NCI-H1092 treated with DMSO at 0.1 percent for 48 hours (cell line): ENCODE measurements at places on chromosomes 2 and 18.

DNA sequence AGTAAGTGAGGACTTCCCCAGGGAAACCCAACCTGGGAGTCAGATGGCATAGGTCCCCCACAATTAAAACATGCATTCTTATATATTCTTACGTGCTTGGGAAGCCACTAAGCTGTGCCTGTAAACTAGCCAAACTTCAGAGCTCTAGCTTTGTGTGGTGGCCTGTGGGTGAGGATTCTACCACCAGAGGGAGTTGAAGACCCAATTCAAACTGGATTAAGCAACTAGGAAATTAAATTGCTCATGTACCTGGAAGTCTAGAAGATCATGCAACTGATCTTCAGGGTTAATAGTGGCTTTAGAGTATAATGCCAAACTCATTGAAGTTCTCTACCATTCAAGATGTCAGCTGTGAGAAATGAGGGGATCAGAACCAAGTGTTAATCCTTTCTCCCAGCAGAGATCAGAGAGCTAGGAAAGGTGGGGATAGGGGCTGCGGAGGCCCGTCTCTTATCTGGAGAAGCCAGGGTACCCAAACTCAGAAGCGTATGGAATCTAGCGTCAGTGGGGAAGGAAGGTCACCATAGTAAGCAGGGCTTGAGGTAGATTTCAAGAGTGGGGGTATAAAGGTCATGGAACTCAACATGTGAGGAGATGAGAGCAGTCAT is 53.2 kb upstream of the CCDC85A start:
- peak; percentile 7 for DNase-seq

GRCh38 chr2:160968183-160968582 is 192.0 kb upstream of the TANK start:
- DNase-seq: no peak

DNA sequence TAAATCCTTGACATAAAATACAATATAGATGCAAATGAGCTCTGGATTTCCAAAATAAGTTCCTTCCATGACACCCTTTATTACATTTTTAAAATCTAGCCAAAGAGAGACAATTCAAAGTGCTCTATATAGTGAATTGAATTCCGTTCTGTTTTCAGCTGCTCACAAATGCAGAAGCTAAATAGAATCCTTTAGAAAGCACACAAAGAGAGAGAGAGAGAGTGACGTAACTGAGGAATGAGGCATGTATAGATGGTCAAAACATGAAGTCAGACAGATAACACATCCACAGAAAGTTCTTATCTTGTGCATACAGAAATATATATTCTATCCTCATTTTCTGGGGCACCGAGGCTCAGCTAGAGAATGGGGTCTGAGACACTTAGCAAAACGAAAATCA is 344.7 kb upstream of the NETO1 start:
- DNase-seq: no peak

GRCh38 chr2:110805894-110806452 is 73.6 kb downstream of the ACOXL start:
- DNase-seq: no peak

DNA sequence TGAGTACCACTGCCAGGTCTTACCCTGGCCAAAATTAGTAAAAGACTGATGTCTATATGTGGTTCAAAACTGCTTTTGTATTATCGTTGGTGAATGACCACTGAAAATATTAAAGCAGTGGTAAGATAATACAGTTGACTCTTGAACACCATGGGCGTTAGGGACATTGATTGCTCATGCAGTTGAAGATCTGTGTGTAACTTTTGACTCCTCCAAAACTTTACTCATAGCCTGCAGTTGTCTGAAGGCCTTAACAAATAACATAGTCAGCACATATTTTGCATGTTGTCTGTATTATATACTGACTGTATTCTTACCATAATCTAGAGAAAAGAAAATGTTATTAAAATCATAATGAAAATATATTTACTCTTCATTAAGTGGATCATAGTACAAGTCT is 5.8 kb upstream of the ANKRD12 start:
- no peak for DNase-seq

- no peak for DNase-seq
These were observed 1523.7 kb upstream of the PIK3C3 start for GRCh38 chr18:40431071-40431985.

DNA sequence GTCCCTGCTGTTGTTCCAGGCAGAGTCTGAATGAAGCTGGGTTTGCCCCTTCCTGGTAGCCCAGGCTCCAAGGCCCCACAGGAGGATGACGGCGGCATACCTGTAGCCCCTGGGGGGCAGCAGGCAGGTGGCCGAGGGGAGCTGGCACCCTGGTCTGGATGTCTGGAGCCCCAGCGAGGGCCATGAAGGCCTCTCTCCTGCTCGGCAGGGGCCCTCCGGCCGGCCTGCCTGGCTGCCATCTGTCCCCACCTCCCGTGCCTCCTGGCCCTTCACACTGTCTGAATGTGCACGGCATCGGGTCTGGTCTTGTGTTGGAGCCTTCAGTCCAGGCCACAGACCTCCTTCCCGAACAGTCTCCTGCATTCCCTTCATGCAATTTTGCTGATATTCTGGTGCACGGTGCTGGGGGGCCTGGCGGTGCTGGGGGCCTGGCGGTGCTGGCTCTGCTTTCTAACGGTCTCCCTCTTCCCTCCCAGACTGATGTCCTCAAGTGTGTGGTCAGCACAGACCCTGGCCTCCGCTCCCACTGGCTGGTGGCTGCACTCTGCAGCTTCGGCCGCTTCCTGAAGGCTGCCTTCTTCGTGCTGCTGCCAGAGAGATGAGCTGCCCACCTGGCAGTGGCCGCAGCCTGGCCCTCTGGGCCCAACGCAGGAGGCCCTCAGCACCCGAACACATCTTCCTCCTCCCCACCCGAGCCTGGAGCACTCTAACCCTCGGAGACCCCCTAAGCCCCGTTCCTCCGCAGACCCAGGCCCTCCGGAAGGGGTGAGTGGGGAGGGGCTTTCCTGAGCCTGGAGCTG is 13.5 kb downstream of the BOK start:
- no peak for DNase-seq

DNA sequence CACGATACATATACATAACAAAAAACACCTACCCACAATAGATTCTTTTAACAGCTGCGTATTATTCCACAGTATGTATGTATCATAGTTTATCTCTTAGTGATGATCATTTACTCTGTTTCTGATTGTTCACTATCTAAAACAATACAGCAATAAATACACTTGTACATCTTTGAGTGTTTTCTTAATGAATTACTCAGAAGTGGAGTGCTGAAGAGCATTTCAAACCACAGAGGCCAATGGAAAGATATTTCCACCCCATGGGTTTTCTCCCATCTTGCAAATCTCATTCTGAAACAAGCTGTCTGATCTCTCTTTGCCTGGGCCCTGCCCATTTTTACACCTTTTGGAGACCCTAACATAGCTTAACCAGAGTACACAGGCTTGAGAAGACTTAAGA is 113.8 kb upstream of the KLF7 start:
- DNase-seq: no peak

DNA sequence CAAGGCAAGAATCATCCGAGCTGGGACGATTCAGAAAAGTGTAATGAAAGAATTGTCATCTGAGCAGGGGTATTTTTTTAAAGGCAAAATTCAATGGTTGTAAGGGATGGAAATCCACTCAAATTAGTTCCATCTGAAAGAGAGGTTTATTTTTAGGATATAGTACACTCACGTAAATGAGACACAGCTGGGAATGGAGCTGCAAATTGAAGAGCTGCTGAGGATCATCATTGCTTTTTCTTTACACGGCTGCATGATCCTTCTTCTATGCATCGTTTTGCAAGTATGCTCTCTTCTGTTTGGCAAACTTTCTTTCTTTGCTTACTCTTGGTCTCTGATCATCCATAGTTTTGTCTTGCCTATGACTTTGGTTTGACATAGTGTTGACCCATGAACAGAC is 27.4 kb upstream of the CUL3 start:
- no peak for DNase-seq

- DNase-seq: no peak
These were observed 104.6 kb downstream of the ADD2 start for GRCh38 chr2:70663411-70663810.

DNA sequence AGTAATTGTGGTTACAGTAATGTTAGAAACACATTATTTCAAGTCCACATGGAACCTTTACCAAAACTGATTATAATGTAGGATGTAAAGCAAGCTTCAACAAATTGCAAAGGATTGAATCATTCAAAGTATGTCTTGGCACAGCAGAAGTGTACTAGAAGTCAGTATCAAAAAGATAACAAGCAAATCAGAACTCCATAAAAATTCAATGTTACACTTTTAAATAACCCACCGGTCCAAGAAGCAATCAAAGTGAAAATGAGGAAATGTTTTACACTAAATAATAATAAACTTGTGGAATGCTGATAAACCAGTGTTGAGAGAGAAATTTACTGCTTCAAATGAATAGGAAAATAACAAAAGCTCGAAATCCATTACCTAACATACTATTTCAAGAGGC is 47.7 kb downstream of the TTC21B start:
- DNase-seq: no peak

DNA sequence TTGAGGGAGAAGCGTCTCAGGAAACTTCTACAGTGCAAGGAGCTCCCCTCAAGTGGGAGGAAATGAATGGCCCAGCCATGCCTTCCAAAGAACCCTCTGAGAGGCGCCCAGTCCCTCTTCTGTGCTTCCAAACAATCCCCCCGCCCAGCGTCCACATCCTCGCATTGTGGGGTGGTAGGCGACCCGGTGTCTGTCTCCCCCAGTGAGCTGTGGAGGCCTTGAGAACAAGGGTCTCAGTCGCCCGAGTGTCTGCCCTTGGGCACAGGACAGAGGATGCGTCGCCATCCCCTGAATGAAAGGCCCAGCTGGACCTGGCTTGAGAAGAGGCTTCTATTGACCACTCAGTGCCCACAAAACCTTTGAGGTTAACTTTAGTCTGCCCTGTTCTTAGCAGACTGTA is 29.7 kb downstream of the INPP5D start:
- DNase-seq: no peak

- no peak for DNase-seq
These were observed 98.7 kb upstream of the POU3F3 start for GRCh38 chr2:104755026-104755878.
